ENCODE measurements at places on chromosomes 6 and 20.

GRCh38 chr20:1577906-1578305 is 20.4 kb upstream of the SIRPD start:
- DNase-seq, result no peak

GRCh38 chr20:38791940-38792339 is 13.6 kb upstream of the PPP1R16B start:
- DNase-seq, result no peak

GRCh38 chr20:58722877-58723627 is 30.5 kb downstream of the NPEPL1 start:
- DNase-seq, result no peak

DNA sequence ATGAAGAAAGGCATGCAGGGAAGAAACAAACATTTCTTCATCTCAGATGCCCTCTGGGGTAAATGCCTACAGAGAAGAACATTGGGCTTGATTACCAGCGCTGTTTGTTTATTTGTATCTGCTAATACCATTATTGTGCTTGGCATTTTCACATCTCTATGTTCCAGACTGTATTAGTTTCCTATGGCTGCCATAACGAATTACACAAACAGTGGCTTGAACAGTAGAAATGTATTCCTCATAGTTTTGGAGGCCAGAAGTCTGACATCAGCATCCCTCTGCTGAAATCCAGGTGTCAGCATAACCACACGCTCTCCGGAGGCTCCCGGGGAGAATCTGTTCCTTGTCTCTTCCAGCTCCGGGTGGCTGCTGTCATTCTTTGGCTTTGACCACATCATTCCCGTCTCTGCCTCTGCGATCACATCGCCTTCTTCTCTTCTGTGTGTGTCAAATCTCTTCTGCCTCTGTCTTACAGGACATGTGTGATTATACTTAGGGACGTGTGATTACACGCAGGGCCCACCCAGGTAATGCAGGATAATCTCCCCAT is 241.6 kb upstream of the SUPT3H start:
- DNase-seq, result no peak

GRCh38 chr20:62850333-62850974 is 11.2 kb downstream of the TCFL5 start:
- no peak for DNase-seq

- no peak for DNase-seq
Observed at GRCh38 chr6:12529364-12530019, 187.1 kb upstream of the PHACTR1 start.

DNA sequence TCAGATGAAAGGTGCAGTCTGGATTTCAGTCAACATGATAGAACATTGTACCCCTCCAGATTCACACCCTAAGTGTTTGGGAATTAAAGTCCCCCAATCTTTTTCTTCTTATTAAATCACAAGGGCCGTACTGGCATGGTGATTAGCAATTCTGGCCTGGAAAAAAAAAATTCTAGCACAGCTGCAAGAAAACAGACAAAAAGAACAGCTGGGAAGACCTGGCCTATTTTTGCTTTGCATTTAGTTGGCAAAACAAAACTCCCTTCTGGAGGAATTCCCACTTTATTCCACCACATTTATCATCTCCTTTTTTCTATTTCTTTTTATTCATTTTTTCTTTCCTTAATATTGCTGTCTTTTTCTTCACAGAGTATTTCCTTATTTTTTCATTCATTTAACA is 39.8 kb upstream of the AKAP12 start:
- DNase-seq, result no peak

- DNase-seq, result no peak
Observed at GRCh38 chr6:140061110-140062042, 686.9 kb upstream of the CITED2 start.

GRCh38 chr20:62765021-62765420 is 31.3 kb upstream of the MRGBP start:
- DNase-seq, result no peak

- no peak for DNase-seq
Observed at GRCh38 chr6:50826803-50827202, 8.1 kb downstream of the TFAP2B start.

DNA sequence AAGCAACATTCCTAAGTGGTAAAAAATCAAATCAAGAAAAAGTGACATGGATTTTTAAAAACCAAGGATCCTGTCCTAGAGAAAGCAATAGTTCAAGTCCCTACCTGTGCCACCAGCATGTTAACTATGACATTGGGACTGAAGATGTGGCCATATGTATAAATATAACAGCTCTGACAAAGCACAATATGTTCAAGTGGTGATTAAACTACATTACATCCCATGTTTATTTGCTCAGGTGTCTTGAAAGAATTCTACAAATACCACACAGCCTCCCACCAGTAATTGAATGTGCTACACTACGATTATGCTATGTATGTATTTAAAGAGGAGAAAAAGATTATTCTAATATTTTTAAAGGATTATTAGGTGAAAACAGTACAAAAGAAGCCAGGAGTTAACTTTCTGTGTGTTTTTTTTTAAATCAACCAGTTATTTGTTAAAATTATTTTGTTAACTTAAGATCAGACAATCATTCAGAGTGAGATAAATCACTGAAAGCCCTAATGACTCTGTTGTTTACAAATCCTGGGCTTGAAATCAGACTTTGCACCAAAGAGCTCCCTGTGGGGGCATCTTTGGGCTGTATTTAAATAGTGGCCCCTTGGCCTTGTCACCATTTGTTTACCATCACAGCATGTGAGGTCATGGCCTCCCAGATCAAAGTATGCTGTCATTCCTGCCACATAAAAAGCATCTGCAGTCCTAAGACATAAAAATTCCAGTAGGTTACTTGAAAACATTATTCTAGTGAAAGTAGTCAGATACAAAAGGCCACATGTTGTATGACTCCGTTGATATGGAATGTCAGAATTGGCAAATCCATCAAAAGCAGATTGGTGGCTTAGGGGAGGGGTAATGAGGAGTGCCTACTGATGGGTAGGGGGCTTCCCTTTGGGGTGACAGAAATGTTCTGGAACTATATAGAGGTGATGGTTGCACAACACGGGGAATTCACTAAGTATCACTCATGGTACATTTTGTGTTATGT is 17.1 kb downstream of the TTLL2 start:
- no peak for DNase-seq

- DNase-seq, result no peak
Observed at GRCh38 chr20:1298166-1298565, 30.8 kb downstream of the SDCBP2 start.

DNA sequence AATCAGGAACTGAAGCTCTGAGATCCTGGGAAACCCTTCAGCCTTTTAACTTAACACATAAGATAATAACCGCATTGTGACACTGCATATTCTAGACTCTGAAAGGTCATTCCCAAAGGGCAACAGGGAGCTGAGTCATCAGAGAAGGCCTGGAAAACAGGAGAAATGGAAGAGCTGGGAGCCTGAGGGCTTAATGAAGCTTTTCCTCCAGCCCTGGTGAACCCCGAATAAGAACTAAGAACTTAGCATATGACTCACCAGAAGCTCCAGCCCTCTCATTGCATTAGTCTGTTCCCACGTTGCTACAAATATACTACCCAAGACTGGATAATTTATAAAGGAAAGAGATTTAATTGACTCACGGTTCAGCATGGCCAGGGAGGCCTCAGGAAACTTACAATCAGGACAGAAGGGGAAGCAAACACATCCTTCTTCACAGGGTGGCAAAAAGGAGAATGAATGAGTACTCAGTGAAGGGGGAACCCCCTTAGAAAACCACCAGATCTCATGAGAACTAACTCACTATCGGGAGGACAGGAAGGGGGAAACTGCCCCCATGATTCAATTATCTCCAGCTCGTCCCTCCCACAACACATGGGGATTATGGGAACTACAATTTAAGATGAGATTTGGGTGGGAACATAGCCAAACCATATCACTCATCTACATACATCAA is 648.5 kb downstream of the TFAP2A start:
- DNase-seq, result no peak

- DNase-seq, result no peak
Observed at GRCh38 chr20:3130051-3130600, 29.5 kb downstream of the FASTKD5 start.

GRCh38 chr20:22544462-22544861 is 39.9 kb downstream of the FOXA2 start:
- no peak for DNase-seq

DNA sequence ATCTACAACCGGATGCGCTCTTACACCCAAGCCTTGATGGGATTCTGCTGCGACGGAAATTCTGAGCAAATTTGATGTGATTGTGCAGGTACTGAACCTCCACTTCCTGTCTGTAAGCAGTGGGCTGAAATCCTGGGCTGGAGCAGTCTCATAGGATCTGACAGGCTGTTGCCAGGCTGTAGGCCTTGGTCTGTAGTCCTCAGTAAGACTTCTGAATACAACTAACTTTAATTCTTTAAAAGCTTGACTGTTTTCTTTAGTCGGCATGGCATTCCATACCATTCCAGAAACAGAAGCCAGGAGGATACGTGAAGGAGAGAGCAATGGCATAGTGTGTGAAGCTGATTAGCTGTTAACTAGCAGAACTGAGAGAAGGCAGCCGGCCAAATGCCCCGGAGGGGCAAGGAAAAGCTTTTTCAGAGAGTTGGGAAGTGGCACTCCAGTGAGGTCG is 68.3 kb downstream of the ADTRP start:
- DNase-seq, result no peak

- no peak for DNase-seq
Observed at GRCh38 chr6:15689586-15690482, 27.0 kb upstream of the DTNBP1 start.

GRCh38 chr6:143068001-143068400 is 7.3 kb downstream of the AIG1 start:
- DNase-seq, result no peak

All from stimulated activated CD8-positive, alpha-beta memory T cell treated with anti-CD3 and anti-CD28 coated beads, Interleukin-4, amount 100 ng/mL, for 4 hours (primary cell).